Activated T-helper 1 cell treated with anti-CD3 and anti-CD28 coated beads, Interleukin-12 subunit alpha, Interleukin-12 subunit beta, Interleukin-2, Interleukin-4 antibody, amounts not matched to agents 30 ng/mL and 10 ng/mL and 1 ng/mL, durations not matched to agents 14 hours and 24 hours and 36 hours (primary cell): ENCODE measurements at places on chromosomes 7 and 10. TPM values are rescaled to one million over a fixed set of nuclear protein-coding genes. Genes with fewer than 3 reads are reported as not detected.

DNA sequence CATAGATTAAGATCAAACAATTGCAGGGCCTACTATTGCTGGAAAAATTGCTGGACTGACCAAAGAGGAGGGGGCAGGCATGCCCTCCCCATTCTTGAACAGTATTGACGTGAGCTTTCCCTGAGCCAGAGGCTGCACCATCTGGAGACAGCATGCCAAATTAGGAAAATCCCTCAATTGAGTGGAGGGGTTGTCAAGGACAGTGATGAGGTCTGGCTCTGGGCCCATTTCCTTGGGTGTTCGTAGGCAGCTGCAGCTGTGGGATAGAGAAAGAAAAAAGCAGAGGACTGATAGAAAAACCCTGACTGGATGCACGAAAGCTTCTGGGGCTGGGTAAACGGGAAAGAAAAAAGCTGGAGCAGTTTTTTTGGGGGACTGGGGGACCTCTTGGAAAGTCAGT lies 22.8 kb upstream of the ORC5 start:
- no peak for DNase-seq

Gene PDIA4
- total RNA-seq, result 132 and 142 TPM in 2 replicates

- DNase-seq, result no peak
These were observed 8.7 kb upstream of the COBL start for GRCh38 chr7:51325261-51325676.

DNA sequence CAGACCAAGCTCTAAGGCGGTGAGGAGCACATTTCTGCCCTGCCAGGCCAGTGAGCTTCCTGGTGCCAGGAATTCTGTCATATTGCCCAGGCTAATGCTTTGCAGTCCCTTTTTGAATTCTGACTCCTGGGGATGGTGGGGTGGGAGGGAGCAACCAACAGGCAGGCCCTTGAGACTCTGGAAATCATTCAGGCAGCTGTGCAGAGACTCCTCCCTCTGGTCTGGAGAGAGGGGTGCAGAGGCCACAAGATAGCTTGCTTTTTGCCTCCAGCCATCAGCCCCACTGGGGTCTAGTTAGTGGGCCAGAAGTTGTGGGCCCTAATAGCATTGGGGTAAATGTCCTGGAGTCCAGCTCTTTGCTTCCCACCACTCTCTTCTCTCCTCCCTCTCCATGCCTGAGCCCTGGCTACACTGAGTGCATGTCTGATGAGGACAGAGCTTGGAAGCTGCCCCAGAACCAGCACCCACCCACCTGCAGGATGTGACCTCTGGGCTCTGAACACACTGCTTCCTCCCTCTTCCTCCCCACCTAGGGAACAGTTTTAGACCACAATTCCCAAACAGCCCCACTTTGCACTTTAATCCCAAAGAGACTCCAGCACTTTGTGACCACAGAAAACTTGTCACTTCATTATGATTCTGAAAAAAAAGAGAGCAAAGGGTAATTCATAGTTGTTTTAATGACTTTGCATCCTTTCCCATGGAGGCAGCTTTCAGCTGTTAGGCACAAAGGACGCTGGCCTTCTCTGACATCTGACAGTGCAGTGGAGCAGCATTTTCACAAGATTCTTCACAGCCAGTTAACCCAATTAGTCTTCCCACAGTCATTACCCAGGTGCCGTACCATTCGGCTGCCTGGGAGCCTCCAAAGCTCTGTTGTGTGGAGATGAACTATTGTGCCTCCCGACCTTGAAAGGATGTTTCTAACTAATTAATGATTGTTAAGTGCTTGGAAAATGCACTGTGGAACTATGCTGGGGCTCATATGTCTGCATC lies 262.5 kb downstream of the TRIL start:
- DNase-seq, result no peak

DNA sequence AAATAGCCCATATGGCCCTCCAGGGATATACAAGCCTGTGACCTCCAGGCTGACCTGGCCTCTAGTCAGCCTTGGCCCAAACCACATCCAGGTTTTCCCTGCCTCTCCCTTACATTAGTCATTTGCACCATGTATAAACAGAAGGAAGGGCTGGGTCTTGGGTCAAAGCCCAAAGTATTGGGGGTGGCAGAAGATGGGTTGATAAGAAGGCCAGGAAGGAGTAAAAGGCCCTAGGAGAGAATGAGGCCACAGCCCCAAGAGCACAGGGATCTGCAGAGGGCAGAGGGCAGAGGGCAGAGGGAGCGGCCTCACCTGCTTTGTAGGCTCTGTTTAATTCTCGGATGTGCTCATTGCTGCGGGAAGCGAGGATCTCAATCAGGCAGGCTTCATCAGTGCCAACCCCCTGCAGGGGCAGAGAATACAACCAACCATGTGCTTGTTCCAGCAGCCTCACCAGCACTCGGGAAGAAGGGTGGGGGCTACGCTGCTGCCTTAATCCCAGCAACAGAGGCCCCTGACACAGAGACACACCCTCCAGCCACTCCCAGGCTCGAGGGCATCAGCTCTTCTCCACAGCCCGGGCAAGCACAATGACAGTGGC lies 31.3 kb downstream of the PLAC9 start:
- DNase-seq, result no peak
